Activated T-cell treated with anti-CD3 and anti-CD28 coated beads for 1 hour (primary cell): ENCODE measurements at places on chromosomes 16 and 17.

DNA sequence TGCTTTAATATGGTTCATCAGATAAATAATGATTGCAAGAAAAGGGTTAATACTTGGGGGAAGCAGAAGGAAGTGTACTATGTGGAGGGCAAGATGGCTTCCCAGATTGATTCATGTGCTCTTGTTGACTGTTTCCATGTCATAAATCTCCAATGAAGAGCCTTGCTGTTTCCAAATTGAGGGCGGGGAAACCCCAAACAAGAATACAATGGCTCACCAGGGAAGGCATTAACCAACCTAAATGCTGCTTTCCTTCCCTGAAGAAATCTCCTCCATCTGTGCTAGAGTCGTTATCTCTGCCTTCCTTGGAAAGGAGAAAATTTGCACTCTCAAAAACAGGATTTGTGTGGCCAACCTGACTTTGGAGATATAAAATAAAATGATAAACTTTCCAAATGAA, 28.0 kb upstream of the CDH13 start:
- no peak for DNase-seq

DNA sequence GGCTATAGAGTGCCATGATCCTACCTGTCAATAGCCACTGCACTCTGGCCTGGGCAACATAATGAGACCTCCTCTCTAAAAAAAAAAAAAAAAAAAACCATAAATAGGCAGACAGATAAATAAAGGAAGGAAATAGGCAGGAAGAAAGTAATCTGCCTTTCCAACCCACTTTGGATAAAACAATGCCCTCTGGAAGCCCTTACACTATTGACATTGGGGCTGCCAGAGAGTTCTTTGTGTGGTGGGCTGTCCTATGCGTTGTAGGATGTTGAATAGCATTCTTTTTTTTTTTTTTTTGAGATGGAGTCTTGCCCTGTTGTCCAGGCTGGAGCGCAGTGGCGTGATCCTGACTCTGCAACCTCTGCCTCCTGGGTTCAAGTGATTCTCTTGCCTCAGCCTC, 7.2 kb upstream of the RFWD3 start:
- DNase-seq: no peak

DNA sequence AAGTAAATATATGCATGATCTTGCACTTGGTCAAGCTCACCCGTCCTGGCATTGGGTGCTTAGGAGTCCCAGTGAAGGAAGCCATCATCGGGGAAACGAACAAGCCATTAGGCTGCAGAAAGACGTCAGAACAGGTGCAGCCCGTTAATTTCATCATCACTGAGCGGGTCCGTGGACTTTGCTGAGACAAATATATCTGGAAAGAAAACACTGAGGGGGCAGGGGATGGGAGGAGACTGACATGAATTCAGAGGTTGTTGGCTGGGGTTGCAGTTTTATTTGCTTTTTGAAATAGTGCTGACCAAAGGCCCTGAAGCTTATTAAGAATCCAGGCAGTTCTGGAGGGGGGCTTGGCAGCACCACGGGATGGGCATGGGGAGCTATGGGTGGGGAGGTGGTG, 207.2 kb downstream of the ENGASE start:
- DNase-seq: no peak

GRCh38 chr16:58038219-58038641, 12.7 kb downstream of the MMP15 start:
- DNase-seq: no peak

DNA sequence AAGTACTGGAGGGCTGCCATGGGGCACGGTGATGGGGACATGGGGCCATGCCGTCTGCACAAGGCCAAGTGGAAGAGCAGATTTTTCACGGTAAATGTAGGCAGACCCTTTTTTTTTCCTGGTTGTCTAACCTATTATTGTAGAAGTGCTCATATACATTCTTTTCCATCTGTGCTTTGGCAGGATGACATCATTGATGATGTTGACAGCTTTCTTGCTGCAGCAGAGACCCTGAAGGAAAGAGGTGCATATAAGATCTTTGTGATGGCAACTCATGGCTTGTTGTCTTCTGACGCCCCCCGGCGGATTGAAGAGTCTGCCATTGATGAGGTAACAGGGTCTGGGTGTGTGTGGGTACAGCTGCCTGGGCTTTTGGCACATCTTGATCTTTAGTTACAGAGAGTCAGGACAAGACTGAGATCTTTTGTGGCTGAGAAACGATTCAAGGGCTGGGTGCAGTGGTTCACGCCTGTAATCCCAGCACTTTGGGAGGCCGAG, 23.3 kb upstream of the SLC5A10 start:
- DNase-seq: no peak

DNA sequence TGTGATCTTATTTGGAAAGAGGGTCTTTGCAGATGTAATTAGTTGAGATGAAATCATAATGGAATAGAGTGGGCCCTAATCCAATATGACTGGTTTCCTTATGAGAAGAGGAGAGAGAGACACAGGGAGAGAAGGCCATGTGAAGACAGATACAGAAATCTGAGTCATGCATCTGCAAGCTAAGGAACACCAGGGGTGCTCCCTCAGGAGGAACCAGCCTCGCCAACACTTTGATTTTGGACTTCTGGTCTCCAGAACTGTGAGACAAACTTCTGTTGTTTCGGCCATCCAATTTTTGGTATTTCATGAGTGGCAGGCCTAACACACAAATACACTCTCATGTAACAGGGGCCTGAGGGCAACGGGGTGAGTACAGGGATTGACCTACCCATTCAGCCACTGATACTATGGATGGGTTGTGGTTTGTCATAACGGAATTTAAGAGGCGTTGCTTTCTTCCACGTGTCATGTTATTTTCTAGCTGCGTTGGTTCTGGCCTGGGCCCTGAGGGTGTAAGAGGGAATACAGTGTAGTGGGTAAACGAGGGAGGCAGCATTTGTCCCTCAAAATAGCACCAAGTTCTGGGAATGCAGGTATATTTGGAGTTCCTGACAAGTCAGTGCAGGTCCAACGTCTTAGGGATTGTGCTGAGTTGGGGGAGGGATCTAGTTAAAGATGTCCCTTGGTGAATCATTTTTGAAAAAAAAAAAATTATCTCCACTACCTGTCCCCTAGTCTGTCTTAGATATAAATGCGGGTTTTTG, 17.7 kb downstream of the PLCG2 start:
- no peak for DNase-seq

DNA sequence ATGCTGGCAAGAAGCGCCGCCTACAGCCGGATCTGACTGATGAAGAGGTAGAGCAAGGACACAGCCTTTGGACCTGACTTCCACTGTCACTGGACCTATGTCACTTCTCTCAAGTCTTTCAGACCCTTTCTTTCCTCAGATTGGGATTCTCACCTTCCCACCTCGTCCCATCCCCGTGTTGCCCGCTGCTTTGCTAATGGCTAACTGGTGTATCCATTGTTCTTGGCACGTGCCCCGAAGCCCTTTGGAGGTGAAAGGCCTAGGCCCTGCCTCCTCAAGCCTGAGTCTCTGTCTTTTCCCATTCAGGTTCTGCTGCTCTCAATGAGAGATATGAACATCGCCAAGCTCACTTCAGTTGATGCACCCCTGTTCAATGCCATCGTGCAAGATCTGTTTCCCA, 53.3 kb upstream of the KDM6B start:
- no peak for DNase-seq

GRCh38 chr17:55778389-55779118, 27.7 kb downstream of the PCTP start:
- DNase-seq: no peak

DNA sequence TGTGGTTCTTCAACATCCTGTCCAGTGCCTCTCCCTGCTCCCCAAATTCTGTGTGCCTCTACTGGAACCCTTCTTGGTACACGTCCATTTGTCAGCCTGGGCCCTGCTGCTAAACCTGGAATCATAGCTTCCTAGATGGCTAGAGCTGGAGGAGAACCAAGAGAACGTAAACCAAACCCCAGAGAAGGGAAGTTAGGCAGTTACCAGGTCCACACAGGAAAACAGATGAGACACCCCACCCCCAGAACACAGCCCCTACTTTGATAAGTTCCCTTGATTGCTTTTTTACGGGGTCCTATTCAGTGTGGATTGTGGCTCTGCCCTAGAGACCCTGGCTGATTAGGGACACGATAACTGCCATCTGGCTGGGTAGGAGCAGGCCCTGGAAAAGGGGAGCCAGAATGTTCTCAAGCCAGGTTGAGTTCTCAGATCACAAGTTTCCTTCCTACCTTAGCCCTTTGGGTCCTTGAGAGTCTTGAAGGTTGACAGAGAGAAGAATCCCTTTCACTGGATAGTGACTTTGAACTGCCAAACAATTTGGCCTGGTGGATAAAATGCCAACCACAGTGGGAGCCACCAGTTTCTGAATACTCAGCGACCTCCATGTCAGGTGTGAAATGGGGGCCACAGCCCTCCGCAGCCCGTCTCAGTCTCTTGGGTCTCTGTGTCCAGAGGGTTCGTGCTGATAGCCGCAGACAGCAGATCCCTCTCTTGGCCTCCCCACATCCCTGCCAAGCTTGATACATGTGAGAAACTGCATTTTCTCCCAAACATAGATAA, 7.9 kb downstream of the TBX4 start:
- no peak for DNase-seq

DNA sequence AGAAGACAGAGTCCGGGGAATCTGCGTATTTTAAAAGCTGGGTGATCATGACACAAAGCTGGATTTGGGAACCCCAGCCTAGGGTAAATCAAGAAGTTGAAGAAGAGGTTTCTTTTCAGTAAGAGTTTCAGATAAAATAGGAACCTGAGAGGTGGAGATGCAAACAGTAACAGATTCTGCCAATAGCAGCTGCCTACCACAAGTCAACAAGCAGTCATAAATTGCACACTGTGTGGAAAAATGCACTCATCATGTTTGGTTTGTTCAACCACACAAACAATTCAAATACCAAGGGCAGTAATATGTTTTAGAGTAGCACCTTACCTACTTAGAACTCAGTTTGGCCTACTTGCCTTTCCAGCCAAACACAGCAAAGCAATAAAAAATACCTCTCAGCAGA, 14.0 kb downstream of the MYO1D start:
- DNase-seq: no peak
